ENCODE measurements at places on chromosomes 1 and 21. TPM values are rescaled to one million over a fixed set of nuclear protein-coding genes. Genes with fewer than 3 reads are reported as not detected.

DNA sequence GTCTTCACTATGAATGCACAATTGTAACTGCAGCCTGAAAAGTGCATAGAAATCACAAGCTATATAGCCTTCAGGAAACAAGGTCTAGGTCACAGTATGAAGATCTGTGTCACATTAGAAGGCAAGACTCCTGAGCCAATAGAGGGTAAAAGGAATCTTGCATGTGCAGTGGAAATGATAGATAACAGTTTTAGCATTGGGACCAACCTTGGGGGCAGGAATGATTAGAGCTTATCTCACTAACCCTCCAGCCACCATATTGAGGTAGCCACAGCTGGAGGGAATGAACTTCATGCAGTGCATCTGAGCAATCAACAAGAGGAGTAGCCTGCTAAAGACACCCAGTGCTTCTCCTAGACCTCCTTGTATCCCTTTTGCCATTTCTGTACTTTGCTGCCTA lies 390.1 kb downstream of the LTN1 start:
- peaks cover 5% of the 10 kb centered on the region for H3K36me3 ChIP-seq
- no peaks in the 10 kb centered on the region for H3K27me3 ChIP-seq
- DNase-seq: no peak
- H3K27ac ChIP-seq: no peak overlapping the region
- H3K4me3 ChIP-seq: no peak overlapping the region

DNA sequence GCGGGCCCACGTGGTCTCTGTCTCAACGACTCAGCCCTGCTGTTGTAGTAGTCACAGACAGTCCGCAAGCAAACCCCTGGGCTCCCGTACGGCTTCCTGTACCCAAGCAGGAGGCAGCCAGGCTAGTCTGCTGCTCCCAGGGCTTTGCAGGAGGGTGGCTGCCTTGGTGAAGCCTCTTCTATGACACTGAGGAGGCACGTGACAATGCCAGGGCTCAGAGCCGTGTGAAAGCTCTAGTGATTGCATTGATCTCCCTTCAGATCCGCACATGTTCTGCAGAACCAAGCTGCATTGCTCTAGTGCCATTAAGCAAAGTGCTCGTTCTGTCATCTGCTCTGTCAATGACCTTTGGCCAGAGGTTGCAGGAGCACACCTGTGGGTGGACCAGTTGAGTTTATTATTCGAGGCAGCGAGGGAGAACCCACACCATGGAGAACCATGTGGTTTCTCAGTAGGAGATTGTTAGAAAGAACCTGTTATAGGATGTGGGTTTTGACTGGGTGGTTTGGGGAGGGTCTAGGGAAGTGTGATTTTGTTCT lies 18.0 kb downstream of the UMODL1 start:
- H3K27ac ChIP-seq: no peak overlapping the region
- H3K4me1 ChIP-seq: peaks cover 19% of the 10 kb centered on the region
- H3K4me3 ChIP-seq: no peak overlapping the region
- H3K36me3 ChIP-seq: no peaks in the 10 kb centered on the region

DNA sequence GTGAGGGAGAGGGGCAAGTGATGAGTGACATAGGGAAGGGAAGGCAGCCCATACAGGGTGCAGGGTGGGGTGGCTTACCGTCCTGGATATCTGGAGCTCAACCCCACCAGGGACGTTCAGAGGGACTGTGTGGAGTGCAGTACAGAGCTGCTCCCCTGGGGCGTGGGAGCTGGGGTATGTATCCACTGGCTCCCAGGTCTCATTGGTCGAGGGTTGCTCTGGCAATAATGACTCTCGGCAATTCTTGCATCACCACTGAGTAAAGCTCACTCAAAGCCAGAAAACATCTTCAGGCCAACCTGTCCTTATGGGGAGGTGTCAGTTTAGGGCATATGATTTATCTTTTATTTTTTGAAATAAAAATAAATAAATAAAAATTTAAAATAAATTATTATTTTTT lies 43.2 kb upstream of the RUNX3 start:
- H3K27me3 ChIP-seq: peaks cover 6% of the 10 kb centered on the region
- no peak overlapping the region for H3K27ac ChIP-seq
- DNase-seq: no peak
- peaks cover 8% of the 10 kb centered on the region for H3K4me1 ChIP-seq
- H3K4me3 ChIP-seq: no peak overlapping the region

- peaks cover 53% of the 10 kb centered on the region for H3K4me1 ChIP-seq
- H3K4me3 ChIP-seq: no peak overlapping the region
- DNase-seq: no peak
These were observed 18.3 kb upstream of the HYI start for GRCh38 chr1:43472087-43472462.

GRCh38 chr1:155322571-155322952 lies 1.9 kb downstream of the RUSC1 start:
- peak; percentile 30 for DNase-seq
- H3K36me3 ChIP-seq: peaks cover 18% of the 10 kb centered on the region
- peak overlapping the region; percentile 80 for H3K4me3 ChIP-seq

GRCh38 chr1:76547916-76548315 lies 319.4 kb upstream of the ST6GALNAC5 start:
- H3K4me3 ChIP-seq: no peak overlapping the region
- no peak for DNase-seq
- H3K36me3 ChIP-seq: no peaks in the 10 kb centered on the region
- peaks cover 16% of the 10 kb centered on the region for H3K27me3 ChIP-seq

- peaks cover 44% of the 10 kb centered on the region for H3K4me1 ChIP-seq
- DNase-seq: no peak
- peaks cover 3% of the 10 kb centered on the region for H3K36me3 ChIP-seq
- no peak overlapping the region for H3K4me3 ChIP-seq
- peak overlapping the region; percentile 98 for H3K27ac ChIP-seq
These were observed 905 bp downstream of the BTBD19 start for GRCh38 chr1:44808938-44809917.

DNA sequence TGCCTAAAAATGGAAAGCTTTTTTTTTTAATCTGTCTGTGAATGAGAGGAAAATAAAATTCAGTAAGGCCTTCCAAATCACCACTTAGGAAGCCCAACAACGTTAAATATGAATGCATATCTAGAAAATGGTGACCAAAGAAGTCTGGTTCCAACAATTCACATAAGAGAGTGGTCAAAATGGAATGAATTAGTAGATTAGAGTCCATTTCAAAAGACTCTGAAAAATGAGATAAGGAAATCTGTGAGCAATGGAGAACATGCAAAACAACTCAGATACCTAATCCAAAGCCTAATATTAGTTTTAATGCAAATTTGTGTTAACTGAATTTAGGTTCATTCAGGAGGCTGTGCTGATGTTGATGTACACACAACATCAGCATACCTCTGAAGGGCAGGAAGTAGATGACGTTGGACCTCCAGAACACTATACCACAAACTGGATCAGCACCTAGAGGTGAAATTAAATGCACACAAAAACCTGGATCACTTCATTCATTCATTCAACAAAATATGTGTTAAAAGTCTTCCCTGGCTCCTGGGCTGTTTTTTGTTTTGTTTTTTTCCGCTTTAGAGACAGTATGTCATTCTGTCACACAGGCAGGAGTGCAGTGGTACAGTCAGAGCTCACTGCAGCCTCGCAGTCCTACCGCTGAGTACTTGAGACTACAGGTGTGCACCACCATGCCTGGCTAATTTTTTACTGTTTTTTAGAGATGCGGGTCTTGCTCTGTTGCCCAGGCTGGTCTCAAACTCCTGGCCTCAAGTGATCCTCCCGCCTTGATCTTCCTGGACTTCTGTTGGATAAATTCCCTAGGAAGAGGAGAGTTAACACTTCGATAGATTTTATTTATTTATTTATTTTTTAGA lies 4.9 kb upstream of the BRWD1 start:
- H3K4me3 ChIP-seq: no peak overlapping the region
- no peaks in the 10 kb centered on the region for H3K27me3 ChIP-seq
- no peak for DNase-seq
- H3K36me3 ChIP-seq: no peaks in the 10 kb centered on the region
- H3K4me1 ChIP-seq: peaks cover 45% of the 10 kb centered on the region

DNA sequence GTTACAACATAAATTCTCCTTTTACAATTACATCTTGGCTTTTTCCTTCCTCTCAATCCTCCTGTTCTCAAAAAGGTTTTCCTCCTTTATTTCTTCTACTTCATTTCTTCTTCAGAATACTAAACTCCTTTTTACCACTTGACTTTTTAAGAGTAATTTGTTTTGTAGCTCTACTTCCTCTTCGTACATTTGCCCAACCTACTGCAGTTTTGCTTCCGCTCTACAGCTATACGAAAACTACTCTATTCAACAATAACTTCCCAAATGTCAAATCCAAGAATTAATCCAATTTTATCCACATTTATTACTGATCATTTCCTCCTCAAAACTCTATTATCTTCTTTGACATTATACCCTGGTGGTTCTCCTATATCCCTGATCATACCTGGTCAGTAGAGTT lies 3.4 kb downstream of the GDAP2 start:
- peaks cover 30% of the 10 kb centered on the region for H3K4me1 ChIP-seq
- no peak overlapping the region for H3K4me3 ChIP-seq
- no peak overlapping the region for H3K27ac ChIP-seq
- DNase-seq: no peak
- no peaks in the 10 kb centered on the region for H3K27me3 ChIP-seq

The PCBP3 gene
- 2.4 TPM for total RNA-seq

The LCE1F gene
- not detected for total RNA-seq

Data from PC-3 (cell line).